ENCODE measurements at places on chromosomes 2 and 18. TPM values are rescaled to one million over a fixed set of nuclear protein-coding genes. Genes with fewer than 3 reads are reported as not detected.

DNA sequence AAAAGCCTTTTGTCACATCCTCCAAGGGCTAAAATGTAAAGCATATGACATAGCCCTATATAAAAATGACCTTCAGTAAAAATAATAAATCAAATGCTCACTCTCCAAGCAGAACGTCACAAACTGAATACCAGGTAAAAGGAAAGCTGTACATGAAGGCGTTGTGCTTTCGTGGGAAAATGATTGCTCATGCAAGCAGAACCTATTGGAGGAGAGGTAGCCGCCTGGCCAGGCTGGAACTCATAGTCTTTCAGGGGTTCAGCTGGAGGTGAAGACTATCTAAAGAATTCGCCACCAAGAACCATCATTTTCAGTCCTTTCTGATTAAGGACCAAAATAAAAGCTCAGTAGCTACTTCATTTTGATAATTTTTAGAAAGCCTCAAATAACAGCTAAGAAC lies 44.7 kb downstream of the ANKRD44 start:
- no peaks in the 10 kb centered on the region for H3K27me3 ChIP-seq
- no peak for DNase-seq
- no peak overlapping the region for H3K27ac ChIP-seq

DNA sequence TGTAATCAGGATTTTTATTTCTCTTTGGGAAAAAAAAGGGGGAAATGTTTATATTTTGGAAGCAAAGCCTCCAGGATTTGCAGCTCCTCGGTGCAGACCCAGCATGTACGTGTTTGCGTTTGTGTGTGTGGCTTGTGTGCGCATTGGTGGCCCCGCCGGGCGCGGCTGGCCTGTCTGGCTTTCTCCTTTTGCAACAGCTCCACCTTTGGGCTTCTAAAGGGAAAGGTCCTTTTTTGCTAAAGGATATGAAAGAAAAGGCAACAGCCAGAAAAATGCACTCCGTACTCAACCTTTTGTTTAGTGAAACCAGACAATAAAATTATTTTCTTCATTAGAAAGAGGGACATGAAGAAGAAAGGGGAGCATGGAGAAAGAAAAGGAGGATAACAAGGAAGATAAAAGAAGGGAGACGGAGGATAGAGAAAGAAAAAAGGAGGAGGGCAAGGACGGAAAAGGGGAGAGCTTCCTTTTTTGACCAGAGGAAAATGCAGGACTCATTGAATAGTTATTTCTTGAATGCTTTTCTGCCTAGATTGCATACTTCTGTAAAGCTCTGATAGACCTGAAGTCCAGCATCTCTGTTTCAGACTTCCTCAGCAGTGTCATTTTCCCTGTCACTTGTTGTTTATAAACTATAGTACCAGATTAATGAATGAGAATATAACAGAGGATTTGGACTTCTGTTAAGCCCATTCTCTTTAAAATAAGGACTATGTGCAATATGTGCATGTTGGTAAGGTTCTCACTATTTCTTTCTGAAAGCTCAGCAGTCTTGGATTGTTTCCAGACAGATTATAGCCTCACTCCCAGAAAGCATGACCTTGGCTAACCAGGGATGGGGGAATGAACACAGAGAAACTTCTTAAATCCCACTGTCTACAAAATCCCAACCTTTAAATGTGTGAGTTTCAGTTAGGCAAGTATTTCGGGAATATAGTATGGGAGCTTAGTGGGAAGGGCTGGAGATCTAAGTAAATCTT lies 563.1 kb upstream of the PIK3C3 start:
- no peaks in the 10 kb centered on the region for H3K36me3 ChIP-seq
- H3K27ac ChIP-seq: no peak overlapping the region
- peak overlapping the region; percentile 32 for H3K4me3 ChIP-seq
- DNase-seq: peak; percentile 97
- no peaks in the 10 kb centered on the region for H3K27me3 ChIP-seq

DNA sequence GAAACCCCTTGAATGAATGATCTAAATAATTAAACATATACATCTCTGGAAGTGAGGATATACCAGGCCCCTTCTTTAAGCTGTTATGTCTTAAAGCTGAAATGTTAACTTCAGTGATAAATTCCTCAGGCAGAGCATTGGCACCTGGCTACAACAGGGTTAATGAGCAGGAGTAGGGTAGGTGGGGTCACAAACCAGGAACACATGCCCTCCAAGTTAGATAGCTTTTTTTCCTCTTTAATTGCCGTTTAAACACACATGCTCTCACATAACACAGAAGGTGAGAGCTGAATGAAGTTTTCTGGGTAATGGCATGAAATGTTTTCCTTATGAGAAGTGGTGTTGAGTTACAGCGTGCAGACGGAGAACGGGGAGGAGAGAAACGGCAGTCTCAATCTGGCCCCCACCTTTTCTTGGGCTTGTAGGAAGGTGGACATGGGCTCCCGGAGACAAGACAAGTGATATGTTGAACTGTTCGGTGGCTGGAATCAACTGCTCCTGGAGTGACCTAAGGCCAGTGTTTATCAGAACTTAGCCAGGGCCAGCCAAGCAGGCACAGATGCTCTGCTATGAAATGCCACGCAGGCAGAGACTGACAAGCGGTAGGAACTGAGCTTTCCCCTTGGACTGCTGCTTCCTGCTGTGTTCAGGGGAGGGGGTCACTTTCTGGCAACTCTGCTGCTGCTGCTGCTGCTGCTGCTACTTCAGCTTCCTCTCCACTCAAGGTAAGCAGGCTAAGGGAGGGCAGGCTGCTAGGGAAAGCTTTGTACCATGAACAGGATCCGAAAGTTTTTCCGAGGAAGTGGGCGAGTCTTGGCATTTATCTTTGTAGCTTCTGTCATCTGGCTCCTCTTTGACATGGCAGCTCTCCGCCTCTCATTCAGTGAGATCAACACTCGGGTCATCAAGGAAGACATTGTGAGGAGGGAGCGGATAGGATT lies at the start of gene GALNT5:
Gene GALNT5, plus strand, starts transcription at position 394 of the 941 bp plus-strand sequence. Its CDS starts 378 bp downstream, at position 772.
- DNase-seq: no peak
- H3K27me3 ChIP-seq: peaks cover 2% of the 10 kb centered on the region
- H3K4me1 ChIP-seq: peaks cover 4% of the 10 kb centered on the region
- H3K27ac ChIP-seq: no peak within 1 kb of the TSS
- H3K4me3 ChIP-seq: peak within 1 kb of the TSS; percentile 4
- no peaks in the 10 kb centered on the region for H3K36me3 ChIP-seq

DNA sequence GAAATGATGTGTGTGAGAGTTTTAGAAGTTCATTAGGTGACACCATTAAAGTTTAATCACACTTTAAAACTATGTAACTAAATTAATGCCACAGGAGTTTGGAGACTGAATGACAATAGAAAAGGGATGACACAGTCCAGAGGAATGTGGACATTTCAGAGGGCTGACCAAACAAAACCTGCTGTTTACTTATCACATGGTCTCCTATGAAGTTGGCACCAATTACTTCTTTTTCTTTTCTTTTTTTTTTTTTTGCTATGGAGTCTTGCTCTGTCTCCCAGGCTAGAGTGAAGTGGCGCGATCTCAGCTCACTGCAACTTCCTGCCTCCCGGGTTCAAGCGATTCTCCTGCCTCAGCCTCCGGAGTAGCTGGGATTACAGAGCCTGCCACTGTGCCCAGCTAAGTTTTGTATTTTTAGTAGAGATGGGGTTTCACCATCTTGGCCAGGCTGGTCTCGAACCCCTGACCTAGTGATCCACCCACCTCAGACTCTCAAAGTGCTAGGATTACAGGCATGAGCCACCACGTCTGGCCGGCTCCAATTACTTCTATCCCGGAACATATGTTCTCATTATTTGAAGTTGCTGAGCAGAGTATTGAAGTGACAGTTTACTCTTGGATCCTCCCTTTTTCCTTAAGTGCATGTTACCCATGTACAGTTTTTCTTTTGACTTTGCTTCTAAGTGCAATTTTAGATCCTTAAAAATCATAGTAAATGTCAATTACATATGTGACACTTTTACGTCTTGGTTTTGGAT lies 4.3 kb downstream of the AGPS start:
- DNase-seq: no peak
- peaks cover 3% of the 10 kb centered on the region for H3K4me1 ChIP-seq
- no peak overlapping the region for H3K27ac ChIP-seq

DNA sequence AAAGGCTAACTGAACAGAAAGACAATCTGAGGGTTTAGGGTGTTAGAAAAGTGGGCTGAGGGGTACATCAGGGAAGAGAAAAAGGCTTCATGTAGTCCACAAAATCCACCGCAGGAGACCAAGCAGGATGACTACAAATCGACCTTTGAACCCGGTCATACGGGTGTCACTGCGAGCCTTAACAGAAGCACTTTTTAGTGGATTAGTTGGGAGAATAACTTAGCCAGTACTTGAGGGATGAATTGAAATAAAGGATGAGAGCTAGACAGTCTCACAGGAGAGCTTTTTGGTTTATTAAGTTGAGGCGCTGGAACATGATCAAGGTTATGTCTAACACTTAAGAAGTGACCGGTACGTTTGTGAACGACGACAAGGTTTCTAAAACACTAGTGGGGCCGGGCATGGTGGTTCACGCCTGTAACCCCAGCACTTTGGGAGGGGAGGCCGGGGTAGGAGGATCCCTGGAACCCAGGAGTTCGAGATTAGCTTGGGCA lies 217.7 kb downstream of the MCFD2 start:
- DNase-seq: no peak
- H3K4me1 ChIP-seq: peaks cover 4% of the 10 kb centered on the region
- H3K27me3 ChIP-seq: no peaks in the 10 kb centered on the region

Gene RNF149
- 41.8 TPM for polyA plus RNA-seq

GRCh38 chr2:68715353-68716041 lies 19.1 kb upstream of the ARHGAP25 start:
- H3K4me3 ChIP-seq: no peak overlapping the region

Gene CDCA7
- polyA plus RNA-seq: 10.3 TPM

Gene DSG2
- 6.4 TPM for polyA plus RNA-seq

Gene SDC1
- 10.8 TPM for polyA plus RNA-seq

DNA sequence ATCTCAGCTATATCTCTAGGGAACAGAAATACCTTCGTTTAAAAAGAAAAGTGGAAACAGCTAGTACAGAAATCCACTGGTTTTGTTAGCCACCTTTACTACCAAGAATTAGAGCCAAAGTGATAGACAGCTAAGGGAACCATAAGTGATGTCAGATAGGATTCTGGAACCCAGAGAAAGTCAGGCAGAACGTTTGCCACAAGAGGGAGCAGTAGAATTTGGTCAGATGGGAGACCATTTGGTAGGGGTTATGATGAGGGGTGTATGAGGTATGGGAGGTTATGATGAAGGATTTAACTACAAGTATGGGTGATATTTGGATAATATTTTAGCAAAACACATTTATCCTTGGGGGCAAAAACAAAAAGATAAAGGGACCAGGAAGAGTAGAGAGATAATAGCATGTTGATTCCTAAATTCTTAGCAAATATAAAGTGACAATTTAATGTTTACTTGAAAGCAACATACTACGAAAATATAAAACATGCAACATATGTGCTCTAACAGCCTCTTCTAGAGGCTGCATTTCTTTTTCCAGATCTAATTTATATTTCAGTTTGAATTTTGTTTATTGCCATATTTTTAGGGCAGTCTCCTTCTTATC lies 3.3 kb downstream of the SLC8A1 start:
- no peaks in the 10 kb centered on the region for H3K36me3 ChIP-seq
- H3K27ac ChIP-seq: no peak overlapping the region
- no peak for DNase-seq
- peaks cover 4% of the 10 kb centered on the region for H3K4me1 ChIP-seq
- no peaks in the 10 kb centered on the region for H3K27me3 ChIP-seq

Gene IL1R1
- 2.5 TPM for polyA plus RNA-seq

Gene LCT
- polyA plus RNA-seq: 0.08 TPM

GRCh38 chr2:240820607-240821428 lies 799 bp upstream of the KIF1A start:
- peaks cover 50% of the 10 kb centered on the region for H3K4me1 ChIP-seq
- H3K27ac ChIP-seq: peak overlapping the region; percentile 84
- H3K36me3 ChIP-seq: peaks cover 28% of the 10 kb centered on the region
- peak overlapping the region; percentile 45 for H3K4me3 ChIP-seq

Gene C2orf15
- 3.4 TPM for polyA plus RNA-seq

Gene ZNF516
- polyA plus RNA-seq: 29.9 TPM

- peaks cover 6% of the 10 kb centered on the region for H3K36me3 ChIP-seq
- no peak overlapping the region for H3K4me3 ChIP-seq
- no peak overlapping the region for H3K27ac ChIP-seq
- no peak for DNase-seq
Measured at GRCh38 chr2:207926133-207926988, 99.0 kb downstream of the PLEKHM3 start.

- no peaks in the 10 kb centered on the region for H3K27me3 ChIP-seq
- no peak for DNase-seq
- H3K4me3 ChIP-seq: no peak overlapping the region
- peaks cover 4% of the 10 kb centered on the region for H3K4me1 ChIP-seq
Measured at GRCh38 chr18:72687736-72688135, 143.6 kb upstream of the CBLN2 start.

Data from spinal cord (tissue), 10 donors.